Activated CD4-positive, alpha-beta T cell treated with anti-CD3 and anti-CD28 coated beads for 36 hours (primary cell): ENCODE measurements at places on chromosomes 4 and X. TPM values are rescaled to one million over a fixed set of nuclear protein-coding genes. Genes with fewer than 3 reads are reported as not detected.

DNA sequence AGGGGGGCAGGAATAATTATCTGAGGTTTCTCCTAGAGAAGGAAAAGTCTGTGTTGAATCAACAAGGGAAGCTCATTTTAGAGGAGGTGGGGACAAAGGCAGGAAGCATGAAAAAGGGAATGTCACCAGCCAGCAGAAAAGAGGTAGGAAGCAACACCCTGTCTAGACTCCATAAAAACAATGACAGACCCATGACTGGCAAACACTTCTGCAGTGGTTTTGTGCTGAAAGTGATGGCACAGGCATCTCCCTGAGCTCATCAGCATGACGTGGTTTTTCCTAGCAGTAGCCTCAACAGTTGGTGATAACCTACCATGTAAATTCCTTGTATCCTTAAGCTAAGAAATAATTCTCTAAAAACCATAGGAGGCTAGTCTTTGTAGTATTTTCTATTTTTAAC lies 110.7 kb upstream of the GALNT7 start:
- H3K27ac ChIP-seq = no peak overlapping the region
- no peak overlapping the region for H3K4me3 ChIP-seq
- no peaks in the 10 kb centered on the region for H3K36me3 ChIP-seq
- H3K4me1 ChIP-seq = no peaks in the 10 kb centered on the region
- H3K27me3 ChIP-seq = no peaks in the 10 kb centered on the region
- no peak for DNase-seq

DNA sequence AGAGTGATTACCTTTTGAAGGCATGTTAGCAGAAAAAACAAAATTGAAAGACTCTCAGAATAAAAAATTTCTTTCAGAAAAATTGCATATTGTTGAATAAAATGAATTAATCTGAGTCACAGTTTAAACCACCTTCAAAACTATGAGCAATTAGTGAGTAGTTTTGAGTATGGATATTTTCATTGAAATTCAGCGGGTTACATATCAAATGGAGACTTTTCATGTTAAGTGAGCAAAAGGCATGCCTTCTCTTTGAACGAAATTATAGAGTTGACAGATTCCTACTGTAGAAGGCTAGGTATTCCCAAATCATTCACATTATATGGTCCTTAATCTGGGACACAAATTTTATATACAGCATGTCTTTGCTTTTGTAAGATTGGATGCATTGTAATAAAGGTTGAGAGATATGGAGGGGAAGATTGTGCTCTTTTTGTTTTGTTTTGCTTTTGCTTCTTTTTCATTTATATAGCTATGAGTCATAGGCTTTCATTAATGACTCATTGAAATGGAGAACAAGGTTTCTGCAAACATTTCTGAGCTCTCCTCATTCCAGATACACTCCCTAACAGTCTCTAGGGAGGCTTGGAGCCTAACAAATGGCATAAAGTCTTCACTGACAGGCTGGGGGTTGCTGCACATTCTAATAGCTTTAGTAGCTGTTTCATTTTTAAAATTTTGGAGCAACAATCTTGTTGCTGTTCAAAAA lies 21.6 kb downstream of the PCDH18 start:
- H3K27me3 ChIP-seq = no peaks in the 10 kb centered on the region
- no peaks in the 10 kb centered on the region for H3K4me1 ChIP-seq
- DNase-seq = no peak
- H3K4me3 ChIP-seq = no peak overlapping the region

GRCh38 chrX:16511796-16512776 lies 137.9 kb upstream of the S100G start:
- no peak overlapping the region for H3K27ac ChIP-seq
- no peaks in the 10 kb centered on the region for H3K36me3 ChIP-seq
- no peak overlapping the region for H3K4me3 ChIP-seq
- H3K4me1 ChIP-seq = no peaks in the 10 kb centered on the region
- no peaks in the 10 kb centered on the region for H3K27me3 ChIP-seq
- no peak for DNase-seq

GRCh38 chrX:41472231-41472815 lies 25.2 kb downstream of the NYX start:
- no peaks in the 10 kb centered on the region for H3K27me3 ChIP-seq
- peaks cover 3% of the 10 kb centered on the region for H3K4me1 ChIP-seq
- DNase-seq = no peak
- no peak overlapping the region for H3K27ac ChIP-seq
- H3K36me3 ChIP-seq = no peaks in the 10 kb centered on the region
- H3K4me3 ChIP-seq = no peak overlapping the region

DNA sequence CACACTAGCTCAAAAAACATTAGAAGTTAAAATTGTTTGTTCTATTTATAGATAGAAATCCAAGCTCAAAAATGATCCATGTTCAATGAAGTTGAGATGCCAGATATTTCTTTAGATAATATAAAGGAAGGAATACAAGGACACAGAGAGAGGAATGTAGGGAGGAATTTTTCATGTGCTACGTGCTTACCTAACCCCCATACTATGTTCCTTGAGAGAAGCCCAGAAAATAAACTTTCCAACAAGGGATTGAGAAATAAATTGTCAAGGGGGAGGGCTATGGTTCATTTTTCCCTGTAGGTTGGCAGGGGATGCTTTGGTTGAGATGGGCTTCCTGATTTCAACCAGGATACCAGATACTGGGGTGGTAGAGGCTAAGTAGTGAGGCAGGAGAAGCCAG lies 15.6 kb upstream of the ADH5 start:
- H3K27me3 ChIP-seq = no peaks in the 10 kb centered on the region
- H3K4me3 ChIP-seq = no peak overlapping the region
- DNase-seq = no peak
- no peaks in the 10 kb centered on the region for H3K4me1 ChIP-seq
- H3K27ac ChIP-seq = no peak overlapping the region

Gene CXCL10
- 1.1 TPM for total RNA-seq

DNA sequence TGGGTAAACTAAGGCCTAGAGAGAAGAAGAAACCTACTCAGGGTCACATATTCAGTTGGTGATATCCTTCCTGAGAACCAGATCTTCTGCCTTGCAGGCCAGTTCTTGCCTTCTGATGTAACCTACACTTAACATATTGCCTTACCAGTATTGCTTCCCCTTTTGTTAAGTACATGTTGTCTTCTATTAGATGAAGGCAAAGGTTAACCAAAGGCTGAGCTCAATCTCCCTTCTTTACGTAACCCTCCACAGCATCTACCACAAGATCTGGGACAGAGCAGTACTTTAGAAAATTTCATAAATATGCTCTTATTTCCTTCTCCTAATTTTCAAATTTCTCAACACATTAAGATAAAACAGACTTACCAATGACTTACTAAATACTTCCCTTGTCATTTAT lies 474.4 kb downstream of the SH2D1A start:
- no peak overlapping the region for H3K4me3 ChIP-seq
- H3K4me1 ChIP-seq = peaks cover 2% of the 10 kb centered on the region
- no peak overlapping the region for H3K27ac ChIP-seq
- H3K27me3 ChIP-seq = no peaks in the 10 kb centered on the region
- DNase-seq = no peak

GRCh38 chr4:73608689-73609594 lies 11.3 kb downstream of the RASSF6 start:
- peaks cover 20% of the 10 kb centered on the region for H3K4me1 ChIP-seq
- DNase-seq = no peak
- no peaks in the 10 kb centered on the region for H3K36me3 ChIP-seq
- H3K27me3 ChIP-seq = peaks cover 2% of the 10 kb centered on the region

DNA sequence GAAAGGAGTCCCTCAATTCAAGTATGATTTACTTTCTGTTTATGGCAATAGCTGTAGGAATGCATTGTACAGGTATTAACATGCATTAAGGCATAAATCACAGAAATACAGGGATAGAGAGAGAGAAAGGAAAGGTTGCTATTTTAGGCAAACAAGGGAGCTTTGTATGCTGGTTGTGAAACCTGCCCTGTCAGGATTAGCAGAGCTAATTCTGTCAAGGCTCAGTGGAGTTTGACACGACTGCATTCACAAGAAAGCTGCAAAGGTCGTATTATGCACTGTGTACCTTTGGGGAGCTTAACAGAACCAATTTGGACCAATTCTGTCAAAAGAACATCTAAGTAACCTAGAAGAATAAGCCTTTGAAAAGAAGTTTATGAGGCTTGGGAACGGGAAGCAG lies 239.3 kb downstream of the GRIA2 start:
- DNase-seq = no peak
- H3K4me1 ChIP-seq = no peaks in the 10 kb centered on the region
- no peak overlapping the region for H3K4me3 ChIP-seq
- H3K36me3 ChIP-seq = no peaks in the 10 kb centered on the region

GRCh38 chr4:181289198-181289597 lies 954.0 kb upstream of the TENM3 start:
- H3K4me1 ChIP-seq = no peaks in the 10 kb centered on the region
- no peaks in the 10 kb centered on the region for H3K36me3 ChIP-seq
- no peak overlapping the region for H3K4me3 ChIP-seq
- DNase-seq = no peak
- no peaks in the 10 kb centered on the region for H3K27me3 ChIP-seq

- H3K27ac ChIP-seq = no peak overlapping the region
- no peaks in the 10 kb centered on the region for H3K4me1 ChIP-seq
- no peaks in the 10 kb centered on the region for H3K36me3 ChIP-seq
- peaks cover under 1% of the 10 kb centered on the region for H3K27me3 ChIP-seq
Observed at GRCh38 chr4:7705062-7705461, 234.6 kb downstream of the AFAP1 start.

Gene TMEM271
- total RNA-seq = not detected

GRCh38 chr4:110130576-110131358 lies 67.6 kb downstream of the ELOVL6 start:
- no peaks in the 10 kb centered on the region for H3K27me3 ChIP-seq
- DNase-seq = no peak
- no peaks in the 10 kb centered on the region for H3K36me3 ChIP-seq

DNA sequence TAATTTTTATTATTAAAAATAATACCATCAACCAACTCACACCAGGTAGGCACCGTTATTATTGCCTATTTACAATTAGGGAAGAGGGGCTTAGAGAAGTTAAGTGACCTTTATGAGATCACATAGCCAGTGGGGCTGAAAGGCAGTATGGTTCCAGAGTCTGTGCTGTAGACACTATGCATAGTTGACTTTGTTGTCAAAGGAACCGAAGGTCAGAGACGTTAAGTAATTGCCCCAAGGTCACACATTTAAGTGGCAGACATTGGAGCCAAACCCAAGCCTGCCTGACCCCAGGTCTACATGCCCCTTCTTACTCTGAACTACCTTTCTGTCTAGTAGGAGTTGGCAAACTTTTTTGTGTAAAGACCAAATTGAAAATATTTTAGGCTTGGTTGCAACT lies 36.4 kb downstream of the RHOH start:
- no peak overlapping the region for H3K4me3 ChIP-seq
- H3K27me3 ChIP-seq = no peaks in the 10 kb centered on the region

- no peak overlapping the region for H3K27ac ChIP-seq
- H3K36me3 ChIP-seq = no peaks in the 10 kb centered on the region
- no peak for DNase-seq
- H3K4me3 ChIP-seq = no peak overlapping the region
- no peaks in the 10 kb centered on the region for H3K27me3 ChIP-seq
Observed at GRCh38 chr4:16617011-16617410, 281.4 kb downstream of the LDB2 start.

Gene SRPX2
- not detected for total RNA-seq

- no peaks in the 10 kb centered on the region for H3K27me3 ChIP-seq
- H3K27ac ChIP-seq = no peak overlapping the region
- H3K4me1 ChIP-seq = peaks cover 21% of the 10 kb centered on the region
- H3K4me3 ChIP-seq = no peak overlapping the region
- H3K36me3 ChIP-seq = peaks cover 45% of the 10 kb centered on the region
Observed at GRCh38 chr4:150822407-150822806, 192.7 kb downstream of the LRBA start.

Gene TSPAN7
- 0.85 TPM for total RNA-seq

- H3K4me3 ChIP-seq = no peak overlapping the region
- DNase-seq = no peak
- no peaks in the 10 kb centered on the region for H3K36me3 ChIP-seq
Observed at GRCh38 chr4:104099141-104099540, 379.4 kb upstream of the TACR3 start.

DNA sequence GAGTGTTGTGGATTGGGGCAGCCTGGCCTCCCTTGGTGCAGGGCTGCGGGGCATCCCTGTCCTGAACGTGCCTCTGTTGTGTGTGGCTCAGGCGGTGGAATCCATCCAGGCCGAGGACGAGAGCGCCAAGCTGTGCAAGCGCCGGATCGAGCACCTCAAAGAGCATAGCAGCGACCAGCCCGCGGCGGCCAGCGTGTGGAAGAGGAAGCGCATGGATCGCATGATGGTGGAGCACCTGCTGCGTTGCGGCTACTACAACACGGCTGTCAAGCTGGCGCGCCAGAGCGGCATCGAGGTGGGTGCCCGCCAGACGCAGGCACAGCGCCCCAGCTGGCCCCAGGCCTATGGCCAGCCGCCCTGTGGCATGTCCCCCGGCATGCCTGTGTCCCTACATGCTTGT lies 25.6 kb downstream of the MAEA start:
- H3K27me3 ChIP-seq = no peaks in the 10 kb centered on the region
- peak overlapping the region; percentile 42 for H3K27ac ChIP-seq
- H3K36me3 ChIP-seq = peaks cover 49% of the 10 kb centered on the region
- no peak for DNase-seq
- no peak overlapping the region for H3K4me3 ChIP-seq

Gene PHKA1
- 9.4 TPM for total RNA-seq

GRCh38 chr4:37993806-37994205 lies 33.6 kb downstream of the PTTG2 start:
- no peak overlapping the region for H3K4me3 ChIP-seq
- peaks cover 21% of the 10 kb centered on the region for H3K4me1 ChIP-seq
- H3K27me3 ChIP-seq = no peaks in the 10 kb centered on the region
- H3K27ac ChIP-seq = no peak overlapping the region
- no peak for DNase-seq

DNA sequence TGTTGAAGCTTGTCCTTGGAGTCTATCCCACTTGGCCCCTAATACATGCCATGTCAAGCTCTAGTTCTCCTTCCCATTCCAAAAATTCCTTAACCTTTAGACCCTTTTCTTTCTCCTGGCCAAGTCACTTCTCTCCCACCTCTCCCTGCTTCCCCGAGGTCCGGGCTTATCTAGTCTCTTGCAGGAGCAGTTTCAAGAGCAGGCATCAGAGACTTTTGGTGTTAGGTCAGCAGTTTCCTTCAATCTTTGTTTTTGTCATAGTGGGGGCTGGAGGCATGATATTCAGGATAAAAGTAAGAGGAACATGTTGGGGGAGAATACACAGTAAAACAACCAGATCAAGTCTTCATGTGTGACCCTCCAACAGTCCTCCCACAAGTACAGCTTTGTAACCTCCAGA lies 11.5 kb upstream of the IDS start:
- H3K27ac ChIP-seq = no peak overlapping the region
- no peaks in the 10 kb centered on the region for H3K36me3 ChIP-seq
- no peak overlapping the region for H3K4me3 ChIP-seq
- no peaks in the 10 kb centered on the region for H3K27me3 ChIP-seq
- H3K4me1 ChIP-seq = peaks cover 41% of the 10 kb centered on the region

- H3K27ac ChIP-seq = no peak overlapping the region
- no peaks in the 10 kb centered on the region for H3K4me1 ChIP-seq
- no peaks in the 10 kb centered on the region for H3K36me3 ChIP-seq
- DNase-seq = no peak
Observed at GRCh38 chr4:97867557-97868091, 275.7 kb downstream of the STPG2 start.

Gene PALLD
- 9.5 TPM for total RNA-seq

- no peak overlapping the region for H3K4me3 ChIP-seq
- H3K27ac ChIP-seq = no peak overlapping the region
- DNase-seq = no peak
- H3K4me1 ChIP-seq = no peaks in the 10 kb centered on the region
- H3K27me3 ChIP-seq = no peaks in the 10 kb centered on the region
- H3K36me3 ChIP-seq = no peaks in the 10 kb centered on the region
Observed at GRCh38 chr4:156347412-156348075, 393.9 kb upstream of the CTSO start.

Gene CLCN5
- 3.2 TPM for total RNA-seq

Gene TMPRSS11F
- not detected for total RNA-seq

- H3K4me3 ChIP-seq = no peak overlapping the region
- DNase-seq = no peak
- no peaks in the 10 kb centered on the region for H3K36me3 ChIP-seq
- no peaks in the 10 kb centered on the region for H3K4me1 ChIP-seq
- H3K27me3 ChIP-seq = peaks cover 10% of the 10 kb centered on the region
- H3K27ac ChIP-seq = no peak overlapping the region
Observed at GRCh38 chr4:7094916-7095315, 27.1 kb upstream of the GRPEL1 start.
